Stromal cell of bone marrow (primary cell): ENCODE measurements at places on chromosomes 2 and 18.

DNA sequence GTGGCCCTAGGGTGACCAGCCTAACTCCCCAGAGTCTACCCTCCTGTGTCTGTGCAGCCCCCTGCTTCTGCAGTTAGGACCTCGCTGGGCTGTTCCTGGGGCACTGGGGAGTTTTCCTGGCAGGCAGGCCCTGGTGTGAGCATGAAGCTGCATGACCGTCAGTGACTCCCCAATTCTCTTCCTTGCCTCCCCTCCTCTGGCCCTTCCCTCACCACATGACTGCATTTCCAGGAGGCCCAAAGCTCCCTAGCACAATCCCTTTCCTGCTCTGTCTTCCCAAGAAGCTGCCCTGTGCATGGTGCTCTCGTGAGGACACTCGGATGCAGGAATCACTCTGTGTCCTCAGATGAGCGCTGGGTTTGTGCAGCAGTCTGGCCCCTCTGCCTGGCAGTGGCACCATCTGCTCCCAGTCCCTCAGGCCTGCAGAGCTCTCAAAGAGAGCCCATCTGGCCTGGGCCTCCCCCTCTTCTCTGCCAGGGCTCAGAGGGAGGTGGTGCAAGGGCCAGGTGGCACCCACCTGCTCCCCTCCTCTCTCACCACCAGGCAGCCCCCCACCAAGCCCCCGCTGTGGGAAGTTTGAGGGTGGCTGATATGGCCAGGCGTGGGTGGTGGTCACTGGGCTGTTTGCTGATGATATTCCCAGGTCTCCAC is 125.6 kb upstream of the HS6ST1 start:
- no peak for DNase-seq

GRCh38 chr2:7017671-7018281 is 100.6 kb downstream of the RNF144A start:
- DNase-seq = no peak

- DNase-seq = no peak
Observed at GRCh38 chr2:129008055-129008880, 689.6 kb upstream of the HS6ST1 start.

GRCh38 chr18:33600846-33601245 is 22.8 kb downstream of the ASXL3 start:
- DNase-seq = no peak

DNA sequence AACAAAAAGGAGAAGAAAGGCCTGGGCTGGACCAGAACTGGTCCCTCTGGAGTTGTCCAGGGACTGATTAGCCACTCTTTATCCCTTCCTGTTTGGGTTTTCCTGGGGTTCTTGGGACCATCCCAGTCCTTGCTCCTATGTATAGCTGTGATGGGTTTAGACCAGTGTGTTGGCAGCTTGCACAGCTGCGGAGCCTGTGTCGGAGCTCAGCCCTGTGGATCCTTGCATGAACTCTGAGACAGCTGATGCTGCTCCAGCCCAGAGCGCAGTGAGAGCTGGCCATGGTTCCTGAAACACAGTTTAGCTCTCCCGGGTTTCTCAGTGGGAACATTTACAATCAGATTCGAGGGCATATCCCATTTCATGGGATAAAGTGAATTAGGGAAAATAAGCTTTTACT is 16.9 kb downstream of the IMPA2 start:
- no peak for DNase-seq

GRCh38 chr2:191302459-191303139 is 57.4 kb downstream of the MYO1B start:
- no peak for DNase-seq

GRCh38 chr18:25072205-25072604 is 279.8 kb downstream of the ZNF521 start:
- no peak for DNase-seq

- peak; percentile 63 for DNase-seq
Observed at GRCh38 chr2:69013142-69013839, at the start of gene ANTXR1. ANTXR1 (plus strand) TSS chr2:69013179; CDS start chr2:69013500, 321 bp downstream.

GRCh38 chr2:30301551-30301950 is 70.2 kb downstream of the LBH start:
- no peak for DNase-seq

DNA sequence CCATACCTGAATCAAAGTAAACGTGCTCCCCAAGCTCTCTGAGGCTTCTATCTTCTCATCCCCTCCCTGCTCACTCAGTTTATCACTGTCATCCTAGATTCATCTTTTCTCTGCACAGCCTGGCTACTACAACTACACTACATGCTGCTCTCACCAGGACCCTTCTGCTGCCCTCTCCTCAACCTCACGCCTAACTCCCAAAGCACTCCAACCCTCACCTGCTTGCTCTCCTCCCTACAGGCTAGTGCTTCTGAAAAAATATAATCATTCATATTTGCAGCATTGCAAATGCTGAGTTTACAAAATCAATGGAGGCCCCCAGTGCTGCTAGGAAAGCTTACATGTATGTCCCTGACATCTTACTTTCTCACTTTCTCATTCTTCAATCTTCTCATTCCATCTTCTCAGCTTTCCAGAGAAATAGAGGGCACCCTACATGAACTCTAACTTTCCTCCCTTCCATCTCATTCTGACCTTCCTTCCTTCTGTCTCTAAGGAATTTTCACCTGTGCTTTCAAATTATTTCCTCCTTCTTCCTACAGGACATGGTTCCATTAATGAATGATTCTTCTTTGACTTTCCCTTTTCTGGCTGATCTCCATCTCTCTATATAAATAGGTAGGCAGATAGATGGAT is 36.3 kb downstream of the EVA1A start:
- DNase-seq = no peak

DNA sequence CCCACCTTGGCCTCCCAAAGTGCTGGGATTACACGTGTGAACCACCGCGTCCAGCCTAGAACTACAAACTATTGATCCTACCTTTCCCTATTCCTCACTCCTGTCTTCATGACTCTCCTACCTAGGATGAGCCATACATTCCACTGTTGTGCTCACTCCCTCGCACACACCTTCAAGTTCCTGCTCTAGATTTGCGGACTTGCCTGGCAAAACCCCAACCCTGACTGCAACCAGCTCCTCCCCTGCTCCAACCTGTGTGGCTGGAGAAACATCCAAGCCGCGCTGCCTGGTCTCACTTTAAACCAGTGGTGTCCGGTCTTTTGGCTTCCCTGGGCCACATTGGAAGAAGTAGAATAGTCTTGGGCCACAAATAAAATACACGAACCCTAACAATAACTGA is 5.0 kb upstream of the DNPEP start:
- DNase-seq = no peak
